ENCODE measurements at places on chromosomes 4 and X. TPM values are rescaled to one million over a fixed set of nuclear protein-coding genes. Genes with fewer than 3 reads are reported as not detected.

Gene HS6ST2
- total RNA-seq: 39.1 TPM

Gene QDPR
- 5.5 TPM for total RNA-seq

Gene ZNF732
- not detected for total RNA-seq

DNA sequence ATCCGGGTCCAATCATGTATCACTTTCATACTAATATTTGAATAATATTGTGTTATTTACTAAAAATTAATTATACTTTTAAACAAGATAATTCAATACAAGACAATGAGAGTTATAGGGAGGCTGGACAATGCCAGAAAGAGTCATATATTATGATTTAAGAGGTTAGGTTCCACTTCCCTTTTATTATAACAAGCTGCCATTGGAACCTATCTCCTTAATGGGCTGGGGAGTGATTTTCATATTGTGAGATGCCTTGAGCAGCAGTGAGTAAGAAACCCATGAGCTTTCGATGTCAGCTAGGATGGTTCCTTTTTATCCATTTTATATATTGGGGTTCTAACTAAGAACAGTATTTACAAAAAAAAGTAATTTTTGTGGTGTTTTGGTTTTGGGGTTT, 91.8 kb downstream of the MAB21L2 start:
- no peak for DNase-seq

GRCh38 chr4:182738283-182739047, 178.7 kb downstream of the DCTD start:
- DNase-seq: no peak

GRCh38 chrX:53440101-53440500, 5.9 kb upstream of the HSD17B10 start:
- DNase-seq: no peak

DNA sequence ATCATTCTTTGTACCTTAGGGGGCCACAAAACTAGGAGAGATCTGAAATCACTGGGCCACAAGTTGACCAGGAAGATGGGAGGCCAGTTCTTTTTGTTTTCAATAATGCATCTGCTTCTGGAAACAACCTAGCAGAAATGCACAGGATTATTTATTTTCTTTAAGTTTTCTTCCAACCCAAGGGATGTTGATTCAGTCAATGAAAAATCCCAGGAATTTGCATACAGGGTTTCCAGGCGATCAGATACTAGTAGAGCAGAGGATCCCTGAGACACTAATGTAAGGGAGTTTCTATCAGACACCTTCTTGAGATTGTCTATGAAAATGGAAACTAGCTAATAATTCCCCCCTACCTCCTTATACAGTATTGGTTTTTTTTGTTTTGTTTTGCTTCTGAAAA, 7.4 kb downstream of the ATOH1 start:
- DNase-seq: no peak

GRCh38 chr4:138911909-138912703, 103.5 kb upstream of the NOCT start:
- DNase-seq: no peak

Data from NCI-H460 (cell line).